ENCODE measurements at places on chromosomes 11 and 22. TPM values are rescaled to one million over a fixed set of nuclear protein-coding genes. Genes with fewer than 3 reads are reported as not detected.

DNA sequence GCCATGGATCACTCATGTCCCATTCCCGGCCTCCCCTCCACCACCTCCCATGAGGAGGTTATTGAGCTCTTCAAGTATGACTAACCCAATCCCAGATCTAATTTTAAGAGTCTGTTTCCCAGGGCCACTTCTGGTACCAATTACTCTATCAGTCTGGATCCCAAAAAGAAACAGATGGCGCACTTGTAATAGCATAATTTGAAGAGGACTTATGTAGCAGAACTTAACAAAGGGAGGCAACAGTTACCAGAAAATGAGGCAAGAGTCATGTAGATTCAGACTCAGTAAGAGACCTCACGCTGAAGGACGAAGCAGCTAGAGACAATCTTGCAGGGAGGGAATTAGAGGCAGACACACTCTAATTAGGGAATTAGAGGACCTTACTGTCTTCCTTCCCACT lies 46.9 kb downstream of the DDX6 start:
- H3K27me3 ChIP-seq = no peaks in the 10 kb centered on the region
- H3K4me1 ChIP-seq = no peaks in the 10 kb centered on the region
- no peak for DNase-seq
- H3K27ac ChIP-seq = no peak overlapping the region
- no peaks in the 10 kb centered on the region for H3K36me3 ChIP-seq

DNA sequence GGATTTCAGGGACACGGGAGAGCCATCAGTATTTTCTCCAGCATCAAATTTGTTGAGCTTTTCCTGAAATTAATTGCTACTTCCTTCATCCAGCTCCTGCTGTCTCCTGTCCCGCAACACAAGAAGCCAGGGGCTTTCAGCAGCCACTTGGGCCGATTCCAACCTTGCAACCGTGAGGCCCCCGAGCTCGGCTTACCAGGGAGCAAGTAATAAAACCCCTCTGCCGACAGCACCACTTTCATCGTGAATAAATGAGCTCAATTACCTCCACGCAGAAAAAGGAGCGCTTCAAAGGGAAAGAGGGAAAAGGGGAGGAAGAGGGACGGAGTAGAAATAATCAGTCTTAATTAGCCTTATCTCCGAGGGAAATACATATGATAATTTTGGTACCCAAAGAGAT lies 76.6 kb downstream of the CELSR1 start:
- no peaks in the 10 kb centered on the region for H3K36me3 ChIP-seq
- no peak for DNase-seq
- no peaks in the 10 kb centered on the region for H3K4me1 ChIP-seq
- no peak overlapping the region for H3K4me3 ChIP-seq
- H3K27me3 ChIP-seq = no peaks in the 10 kb centered on the region

GRCh38 chr11:67179892-67180490 lies 60.9 kb downstream of the KDM2A start:
- H3K27me3 ChIP-seq = no peaks in the 10 kb centered on the region
- no peak overlapping the region for H3K4me3 ChIP-seq
- no peak for DNase-seq
- peaks cover 3% of the 10 kb centered on the region for H3K4me1 ChIP-seq
- no peak overlapping the region for H3K27ac ChIP-seq

DNA sequence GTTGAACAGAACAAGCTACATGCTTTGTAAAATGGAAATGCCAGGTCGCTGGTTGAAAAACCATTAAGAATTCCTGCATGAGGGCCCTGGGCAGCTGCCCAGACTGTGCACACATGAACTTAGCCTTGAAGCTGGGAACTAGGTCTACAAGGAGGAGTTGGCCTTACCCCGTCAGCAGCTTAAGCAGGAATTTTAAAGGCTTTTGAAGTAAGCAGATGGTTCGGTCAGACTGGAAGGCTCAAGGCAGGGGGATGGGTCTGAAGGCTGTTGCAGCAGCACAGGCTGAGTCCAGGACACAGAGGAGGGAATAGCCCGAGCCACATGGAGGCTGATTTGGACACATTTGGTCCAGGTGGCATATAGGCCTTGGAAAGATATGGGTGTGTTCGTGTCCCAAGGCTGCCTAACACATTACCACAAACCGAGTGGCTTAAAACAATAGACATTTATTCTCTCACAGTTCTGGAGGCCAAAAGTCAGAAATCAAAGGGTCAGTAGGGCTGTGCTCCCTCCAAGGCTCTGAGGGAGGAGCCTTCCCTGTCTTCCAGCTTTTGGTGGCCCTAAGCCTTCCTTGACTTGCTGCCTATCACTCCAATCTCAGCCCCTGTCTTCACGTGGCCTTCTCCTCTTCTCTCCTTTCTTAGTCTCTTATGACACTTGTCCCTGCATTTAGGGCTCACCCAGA lies 11.6 kb downstream of the LIF start:
- no peak overlapping the region for H3K4me3 ChIP-seq
- DNase-seq = no peak
- H3K27me3 ChIP-seq = no peaks in the 10 kb centered on the region
- no peak overlapping the region for H3K27ac ChIP-seq
- no peaks in the 10 kb centered on the region for H3K36me3 ChIP-seq

DNA sequence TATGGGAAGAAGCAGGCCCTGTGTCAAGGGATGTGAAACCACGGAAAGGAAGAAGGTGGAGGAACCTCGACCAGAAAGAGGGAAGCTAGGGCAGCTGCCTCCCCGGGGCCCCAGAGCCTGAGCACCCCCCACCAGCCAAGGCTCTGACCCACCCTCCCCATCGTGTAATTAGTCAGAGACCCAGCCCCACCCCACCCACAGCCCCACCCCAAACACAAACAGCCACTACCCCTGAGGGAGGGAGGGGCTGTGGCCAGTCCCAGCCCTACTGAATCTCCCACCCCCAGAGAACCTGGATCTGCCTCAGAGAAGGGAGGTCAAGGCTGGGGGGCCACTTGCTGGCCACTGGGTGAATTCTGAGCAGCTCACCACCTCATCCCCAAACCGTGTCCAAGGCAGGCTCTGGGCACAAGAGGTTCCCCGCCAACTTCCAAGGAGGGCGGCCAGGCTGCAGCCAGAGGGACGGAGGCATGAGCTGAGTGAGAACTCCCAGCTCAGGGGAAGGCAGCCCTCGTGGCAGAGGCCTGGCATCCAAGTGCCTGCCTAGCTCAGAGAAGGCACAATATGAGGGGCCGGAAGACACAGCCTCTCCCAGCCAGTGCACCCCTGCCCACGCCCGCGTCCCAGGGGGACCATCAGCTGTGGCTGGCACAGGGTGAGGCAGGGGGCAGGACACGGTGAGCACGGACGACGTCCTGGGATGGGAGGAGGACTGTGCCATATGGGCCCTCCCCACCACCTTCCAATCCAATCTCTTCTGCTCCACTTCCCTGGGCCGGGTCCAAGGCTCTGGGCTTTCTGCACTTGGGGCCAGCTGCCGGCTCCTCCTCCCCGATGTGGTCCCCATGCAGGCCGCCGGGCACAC lies 2.7 kb downstream of the PLXNB2 start:
- H3K27ac ChIP-seq = no peak overlapping the region
- H3K27me3 ChIP-seq = peaks cover 9% of the 10 kb centered on the region
- H3K36me3 ChIP-seq = no peaks in the 10 kb centered on the region
- no peaks in the 10 kb centered on the region for H3K4me1 ChIP-seq
- H3K4me3 ChIP-seq = no peak overlapping the region

DNA sequence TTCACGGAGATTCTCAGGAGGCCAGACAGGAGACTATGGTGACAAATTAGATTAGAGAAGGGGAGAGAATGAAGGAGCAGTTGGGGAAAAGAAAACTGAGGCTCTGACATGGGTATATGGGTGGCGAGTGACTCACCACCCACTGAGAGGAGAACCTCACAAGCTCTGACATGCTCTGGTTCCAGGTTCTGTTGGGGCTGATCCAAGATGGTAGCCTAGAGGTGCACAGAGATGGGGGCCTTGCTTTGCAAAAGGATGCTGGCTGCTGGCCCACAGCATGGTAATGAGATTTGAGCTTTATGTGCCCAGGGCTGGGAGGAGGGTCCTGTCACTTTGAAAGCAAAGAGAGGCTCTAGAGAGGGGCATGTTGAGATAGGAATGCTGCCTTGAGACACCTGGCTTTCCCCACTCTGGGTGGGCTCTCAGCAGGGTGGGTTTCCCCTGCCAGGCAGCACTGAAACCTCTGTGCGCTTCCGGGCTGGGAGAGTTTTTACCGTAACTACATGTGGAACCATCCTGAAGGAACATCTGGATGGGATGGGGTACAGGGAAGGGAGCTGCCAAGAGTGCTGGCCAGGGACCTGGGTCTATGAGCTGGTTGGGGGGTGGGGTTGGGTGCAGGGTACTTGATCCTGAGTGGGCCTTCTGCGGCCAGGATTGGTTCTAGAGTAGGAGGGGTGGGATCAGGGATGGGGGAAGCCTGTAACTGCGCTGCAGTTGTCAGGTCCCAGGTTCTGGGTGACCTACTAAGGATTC lies 1.2 kb upstream of the GRK2 start:
- no peaks in the 10 kb centered on the region for H3K27me3 ChIP-seq
- no peak overlapping the region for H3K4me3 ChIP-seq
- H3K36me3 ChIP-seq = peaks cover 23% of the 10 kb centered on the region
- peaks cover 55% of the 10 kb centered on the region for H3K4me1 ChIP-seq
- no peak overlapping the region for H3K27ac ChIP-seq

DNA sequence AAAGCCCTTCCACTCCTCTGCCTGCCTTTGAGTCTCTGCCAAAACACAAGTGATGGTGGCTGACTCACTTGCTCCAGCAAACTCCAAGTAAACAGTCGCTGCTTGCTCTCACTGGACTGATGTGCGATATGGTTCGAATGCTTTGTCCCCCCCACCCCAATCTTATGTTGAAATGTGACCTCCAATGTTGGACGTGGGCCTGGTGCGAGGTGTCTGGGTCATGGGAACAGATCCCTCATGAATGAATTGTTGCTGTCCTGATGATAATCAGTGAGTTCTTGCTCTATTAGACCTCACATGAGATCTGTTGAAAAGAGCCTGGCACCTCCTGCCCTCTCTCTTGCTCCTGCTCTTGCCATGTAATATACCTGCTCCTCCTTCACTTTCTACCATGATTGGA lies 747.9 kb downstream of the OPCML start:
- H3K27ac ChIP-seq = no peak overlapping the region
- no peaks in the 10 kb centered on the region for H3K27me3 ChIP-seq
- no peak for DNase-seq

- H3K27ac ChIP-seq = no peak overlapping the region
- H3K4me1 ChIP-seq = no peaks in the 10 kb centered on the region
- H3K4me3 ChIP-seq = no peak overlapping the region
- no peaks in the 10 kb centered on the region for H3K36me3 ChIP-seq
- H3K27me3 ChIP-seq = no peaks in the 10 kb centered on the region
These were observed 290.8 kb upstream of the B3GAT1 start for GRCh38 chr11:134702827-134703226.

DNA sequence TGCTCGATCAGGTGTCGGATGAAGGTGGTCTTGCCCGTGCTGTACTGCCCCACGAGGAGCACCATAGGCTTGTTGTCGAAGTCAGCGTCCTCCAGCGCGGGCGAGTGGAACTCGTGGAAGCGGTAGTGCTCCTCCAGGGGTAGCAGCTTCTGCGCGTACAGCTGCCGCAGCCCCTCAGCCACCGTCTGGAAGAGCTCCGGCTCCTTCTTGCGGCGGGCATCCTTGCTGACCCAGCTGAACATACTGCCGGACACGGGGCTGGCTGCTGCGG lies 263 bp downstream of the EHD1 start:
- DNase-seq = no peak
- H3K4me3 ChIP-seq = peak overlapping the region; percentile 99
- H3K27ac ChIP-seq = peak overlapping the region; percentile 76
- no peaks in the 10 kb centered on the region for H3K27me3 ChIP-seq
- H3K4me1 ChIP-seq = peaks cover 63% of the 10 kb centered on the region

GRCh38 chr11:57913715-57914704 lies 109.7 kb upstream of the OR9Q1 start:
- H3K4me3 ChIP-seq = no peak overlapping the region
- no peak overlapping the region for H3K27ac ChIP-seq

- H3K27me3 ChIP-seq = peaks cover 5% of the 10 kb centered on the region
- no peak for DNase-seq
- H3K4me3 ChIP-seq = no peak overlapping the region
- H3K4me1 ChIP-seq = no peaks in the 10 kb centered on the region
- no peak overlapping the region for H3K27ac ChIP-seq
These were observed 27.0 kb upstream of the SC5D start for GRCh38 chr11:121265586-121265985.

DNA sequence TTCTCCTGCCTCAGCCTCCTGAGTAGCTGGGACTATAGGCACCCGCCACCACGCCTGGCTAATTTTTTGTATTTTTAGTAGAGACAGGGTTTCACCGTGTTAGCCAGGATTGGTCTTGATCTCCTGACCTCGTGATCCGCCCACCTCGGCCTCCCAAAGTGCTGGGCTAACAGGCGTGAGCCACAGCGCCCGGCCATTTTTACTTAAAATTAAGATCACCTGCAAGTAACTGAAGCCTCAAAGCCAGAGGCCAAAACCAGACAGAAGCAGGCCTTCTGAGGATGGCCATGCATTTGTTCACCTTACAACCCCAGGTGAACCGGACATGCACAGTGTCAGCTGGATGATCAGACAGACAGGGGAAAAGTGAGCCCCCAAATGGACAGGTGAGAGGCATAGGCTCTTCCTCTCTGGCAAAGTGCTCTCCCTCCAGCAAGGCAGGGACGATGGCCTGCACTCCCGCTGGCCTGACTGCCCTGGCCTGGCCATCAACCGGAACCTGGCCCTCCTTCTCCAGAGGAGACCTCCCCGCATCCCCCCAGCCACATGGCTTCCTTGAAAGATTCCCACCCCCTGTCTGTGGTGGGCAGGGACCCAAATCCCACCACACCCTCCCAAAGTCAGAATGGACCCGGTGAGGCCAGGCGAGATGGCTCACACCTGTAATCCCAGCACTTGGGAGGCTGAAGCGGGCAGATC lies 25.9 kb downstream of the APOBEC3H start:
- H3K27ac ChIP-seq = no peak overlapping the region
- H3K36me3 ChIP-seq = no peaks in the 10 kb centered on the region
- no peak overlapping the region for H3K4me3 ChIP-seq
- DNase-seq = no peak
- no peaks in the 10 kb centered on the region for H3K27me3 ChIP-seq

The FAM181B gene
- not detected for total RNA-seq

The MMP8 gene
- not detected for total RNA-seq

The VPREB1 gene
- not detected for total RNA-seq

The POTEH gene
- not detected for total RNA-seq
